ENCODE measurements at places on chromosomes 2 and 18. TPM values are rescaled to one million over a fixed set of nuclear protein-coding genes. Genes with fewer than 3 reads are reported as not detected.

ACMSD gene
- total RNA-seq, result not detected

TSGA10 gene
- 8.6 TPM for total RNA-seq

ZNF396 gene
- 1.3 TPM for total RNA-seq

CRYGC gene
- total RNA-seq, result not detected

SP9 gene
- total RNA-seq, result not detected

TUBA3E gene
- total RNA-seq, result not detected

All from natural killer cell treated with Interleukin-12 subunit alpha and Interleukin-12 subunit beta and Interleukin-15 and Interleukin-18, amount 100 ng/mL, for 72 hours (primary cell).